Posterior cingulate gyrus (tissue), 11 donors: ENCODE measurements at places on chromosomes 4 and X.

- no peak for DNase-seq
Observed at GRCh38 chr4:169272265-169272886, 1.6 kb upstream of the SH3RF1 start.

DNA sequence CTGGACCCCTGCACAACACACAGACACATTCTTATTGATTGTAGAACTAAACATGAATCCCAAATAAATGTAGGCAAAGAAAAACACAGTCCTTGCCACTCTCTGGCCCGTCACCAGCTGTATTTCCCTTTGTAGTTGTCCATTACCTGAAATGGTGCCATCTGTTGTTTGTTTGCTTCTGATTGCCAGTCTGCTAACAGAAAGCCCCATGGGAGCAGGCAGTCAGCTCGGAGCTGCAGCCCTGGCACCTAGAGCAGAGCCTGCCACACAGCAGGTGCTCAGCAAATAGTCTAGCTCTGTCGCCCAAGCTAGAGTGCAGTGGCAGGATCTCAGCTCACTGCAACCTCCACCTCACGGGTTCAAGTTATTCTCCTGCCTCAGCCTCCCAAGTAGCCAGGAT lies 28.9 kb downstream of the CPLX1 start:
- DNase-seq = no peak

DNA sequence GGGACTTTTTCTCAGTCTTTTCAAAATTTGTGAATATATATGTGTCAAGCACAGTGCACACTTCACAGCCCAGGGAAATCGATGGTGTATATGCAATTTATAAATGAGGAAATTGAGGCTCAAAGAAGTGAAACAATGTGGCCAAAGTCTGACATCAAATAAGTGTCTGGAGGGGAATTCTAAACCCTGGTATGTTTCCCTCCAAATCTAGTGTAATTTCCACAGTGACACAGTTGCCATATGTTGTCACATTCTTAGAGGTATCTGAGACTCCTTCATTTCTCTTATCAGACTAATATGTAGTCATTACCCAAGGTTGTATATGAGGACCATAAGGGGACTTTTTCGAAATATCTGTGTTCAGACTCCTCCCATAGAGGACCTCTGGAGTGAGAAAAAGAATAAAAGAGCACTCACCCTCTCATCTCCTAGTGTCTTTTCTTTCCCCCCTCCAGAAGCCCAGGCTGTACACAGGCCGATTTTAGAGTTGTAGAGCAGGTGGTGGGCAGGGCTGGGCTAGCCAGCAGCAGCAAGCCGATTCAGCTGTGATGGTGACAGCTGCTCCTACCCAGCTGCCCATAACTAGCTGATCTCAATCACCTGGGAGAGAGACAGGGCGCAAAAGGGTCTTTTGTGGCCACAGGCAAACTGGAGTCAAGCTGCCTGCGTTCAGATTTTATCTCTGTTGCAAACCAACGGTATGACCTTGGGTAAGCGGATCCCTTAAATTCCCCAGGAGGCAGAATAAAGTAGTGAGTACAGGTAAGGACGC lies 55.1 kb downstream of the CLCN5 start:
- DNase-seq = no peak

GRCh38 chr4:95107004-95107403 lies 349.2 kb downstream of the BMPR1B start:
- DNase-seq = no peak

GRCh38 chr4:140662082-140662869 lies 93.5 kb upstream of the UCP1 start:
- DNase-seq = no peak

GRCh38 chr4:1471443-1472147 lies 65.4 kb upstream of the NKX1-1 start:
- no peak for DNase-seq

- DNase-seq = no peak
Observed at GRCh38 chr4:2266181-2266580, 4.3 kb upstream of the MXD4 start.

DNA sequence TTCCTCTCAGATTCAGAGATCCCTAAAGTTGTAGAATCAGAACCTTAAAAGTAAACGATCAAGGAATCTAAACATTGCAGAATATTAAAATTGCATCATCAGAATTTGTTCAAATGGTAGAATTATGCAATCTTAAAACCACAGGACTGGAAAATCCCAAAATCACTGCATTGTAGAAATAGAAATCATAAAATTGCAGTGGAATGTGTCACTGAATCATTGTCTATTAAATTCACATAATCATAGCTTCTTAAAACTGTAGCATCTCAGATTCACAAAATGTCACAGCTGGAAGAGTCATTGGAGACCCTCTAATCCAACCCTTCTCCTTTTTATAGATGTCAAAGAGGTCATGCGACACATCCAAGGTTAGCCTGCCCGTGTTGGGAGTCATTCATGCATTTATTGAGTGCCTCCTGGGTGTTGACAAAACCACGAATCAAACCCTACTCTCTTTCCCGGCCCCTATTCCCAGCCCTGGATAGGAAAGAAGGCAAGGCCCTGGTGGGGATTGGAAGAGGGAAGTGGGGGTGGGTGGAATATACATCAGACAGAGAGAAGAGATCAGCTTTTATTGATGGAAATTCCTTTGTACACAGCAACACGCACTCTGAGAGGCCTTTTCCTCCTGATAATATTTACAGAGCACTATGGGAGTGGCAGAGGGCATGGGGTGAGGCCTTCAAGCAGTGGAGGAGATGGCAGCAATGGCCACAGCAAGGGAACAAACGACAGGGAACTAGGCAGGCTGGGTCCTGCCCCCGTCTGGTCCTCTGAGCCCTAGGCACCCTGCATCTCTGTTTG lies 15.4 kb downstream of the IQSEC2 start:
- no peak for DNase-seq

GRCh38 chr4:2935762-2936743 lies 27.2 kb downstream of the NOP14 start:
- DNase-seq = no peak

- DNase-seq = no peak
Observed at GRCh38 chrX:16603822-16604221, 46.1 kb upstream of the S100G start.

DNA sequence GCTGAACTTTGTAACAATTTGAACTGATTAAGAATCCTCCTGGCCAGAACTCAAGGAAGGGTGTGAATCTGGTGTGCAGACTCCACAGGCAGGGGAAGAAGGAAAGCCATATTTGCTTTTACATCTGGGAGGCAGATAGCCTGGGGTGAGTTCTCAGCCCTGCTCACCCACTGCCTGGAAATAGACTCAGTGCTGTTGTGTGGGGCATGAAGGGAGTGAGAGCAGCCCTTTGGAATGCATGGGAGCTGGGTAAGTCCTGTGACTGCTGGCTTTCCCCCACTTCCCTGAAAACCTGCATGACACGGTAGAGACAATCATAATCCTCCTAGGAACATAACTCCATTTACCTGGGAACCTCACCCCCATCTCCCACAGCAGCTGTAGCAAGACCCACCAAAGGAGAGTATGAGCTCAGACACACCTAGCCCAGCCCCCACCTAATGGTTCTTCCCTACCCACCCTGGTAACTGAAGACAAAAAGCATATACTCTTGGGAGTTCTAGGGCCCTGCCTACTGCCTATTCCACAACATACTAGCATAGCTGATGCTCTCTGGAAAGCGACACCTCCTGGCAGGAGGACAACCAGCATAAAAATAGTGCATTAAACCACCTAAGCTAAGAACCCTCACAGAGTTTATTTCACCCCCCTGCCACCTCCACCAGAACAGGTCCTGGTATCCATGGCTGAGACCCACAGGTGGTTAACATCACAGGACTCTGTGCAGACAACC lies 59.3 kb upstream of the UBQLN2 start:
- DNase-seq = no peak

- peak; percentile 89 for DNase-seq
Observed at GRCh38 chrX:48911412-48912182, at the start of gene SLC35A2. Gene SLC35A2, minus strand, starts transcription at chrX:48911646. Its CDS starts 10 bp downstream, at chrX:48911636.

DNA sequence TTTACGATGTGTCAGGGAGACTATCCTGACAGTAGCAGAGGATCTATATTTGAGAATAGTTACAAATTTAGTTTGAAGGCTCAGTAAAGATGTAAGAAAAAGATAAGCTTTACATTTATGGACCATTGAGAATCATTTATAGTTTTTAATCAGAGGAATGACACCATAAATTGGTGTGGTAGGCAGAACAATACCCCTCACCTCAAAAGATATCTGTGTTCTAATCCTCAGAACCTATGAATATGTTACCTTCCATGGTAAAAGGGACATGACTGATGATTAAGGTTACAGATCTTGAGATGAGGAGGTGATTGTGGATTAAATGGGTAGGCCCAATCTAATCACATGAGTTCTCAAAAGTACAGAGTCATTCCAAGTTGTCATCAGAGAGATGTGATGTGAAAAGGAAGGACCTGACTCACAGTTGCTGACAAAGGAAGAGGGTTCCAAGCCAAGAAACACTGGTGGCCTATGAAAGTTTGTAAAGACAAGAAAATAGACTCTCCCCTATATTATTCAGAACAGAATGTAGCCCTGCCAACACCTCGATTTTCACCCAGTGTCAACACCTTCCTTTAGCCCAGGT lies 27.0 kb downstream of the EREG start:
- no peak for DNase-seq

DNA sequence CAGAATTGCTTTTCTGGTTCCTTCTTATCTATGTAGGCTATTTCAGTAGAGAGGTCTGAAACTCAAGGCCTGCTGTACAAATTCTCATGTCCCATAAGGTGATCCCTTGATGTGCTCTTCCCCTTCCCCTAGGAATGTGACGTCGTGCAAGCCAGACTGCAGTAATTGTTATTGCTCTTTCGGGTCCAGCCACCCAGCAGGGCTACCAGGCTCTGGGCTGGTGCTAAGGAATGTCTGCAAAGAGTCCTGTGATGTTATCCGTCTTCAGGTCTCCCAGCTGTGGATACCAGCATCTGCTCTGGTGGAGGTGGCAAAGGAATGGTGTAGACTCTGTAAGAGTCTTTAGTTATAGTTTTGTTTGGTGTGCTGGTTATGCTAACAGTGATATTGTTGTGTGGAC lies 378.7 kb downstream of the C4orf33 start:
- DNase-seq = no peak

GRCh38 chr4:16893141-16893651 lies 5.2 kb downstream of the LDB2 start:
- no peak for DNase-seq

DNA sequence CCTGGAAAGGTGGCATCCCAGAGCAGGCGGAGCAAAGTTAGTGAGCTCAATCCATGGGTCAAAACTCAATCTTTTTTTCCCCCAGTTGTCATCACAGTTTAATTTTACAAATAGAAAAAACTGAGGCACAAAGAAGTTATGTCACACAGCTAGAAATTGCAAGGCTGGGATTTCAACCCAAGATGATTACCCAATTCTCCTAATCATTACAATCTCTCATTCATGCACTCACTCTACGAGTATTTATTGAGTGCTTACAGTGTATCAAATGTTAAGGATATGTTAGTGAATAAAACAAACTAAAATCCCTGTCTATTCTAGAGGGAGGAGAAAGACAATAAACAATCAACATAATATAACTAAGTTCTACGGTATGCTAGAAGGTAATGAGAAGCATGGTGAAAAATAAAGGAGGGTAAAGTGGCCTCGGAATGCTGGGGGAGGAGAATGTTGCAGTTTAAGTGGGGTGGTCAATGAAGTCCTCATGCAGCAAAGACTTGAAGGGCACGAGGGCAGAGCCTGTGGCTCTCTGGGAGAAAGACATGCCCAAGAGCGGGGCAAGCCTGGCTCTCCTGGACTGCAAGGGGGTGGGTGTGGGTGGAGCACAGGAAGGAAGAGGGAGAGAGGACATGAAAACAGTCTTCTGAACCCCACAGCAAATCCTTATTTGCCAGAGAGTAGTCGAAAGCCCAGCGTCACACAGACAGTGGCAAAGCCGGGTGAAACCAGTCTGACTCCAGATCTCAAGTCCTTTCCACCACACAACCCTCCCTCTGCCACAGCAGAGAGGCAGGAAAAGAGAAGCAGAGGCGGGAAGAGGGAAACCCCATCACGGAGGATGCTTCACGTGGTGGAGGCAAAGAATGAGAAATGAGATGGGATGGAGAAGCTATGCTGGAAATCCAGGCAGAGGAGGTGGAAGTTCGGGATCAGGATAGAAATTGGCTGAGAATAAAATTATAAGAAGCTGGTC lies 48.3 kb downstream of the RAB33B start:
- DNase-seq = no peak

DNA sequence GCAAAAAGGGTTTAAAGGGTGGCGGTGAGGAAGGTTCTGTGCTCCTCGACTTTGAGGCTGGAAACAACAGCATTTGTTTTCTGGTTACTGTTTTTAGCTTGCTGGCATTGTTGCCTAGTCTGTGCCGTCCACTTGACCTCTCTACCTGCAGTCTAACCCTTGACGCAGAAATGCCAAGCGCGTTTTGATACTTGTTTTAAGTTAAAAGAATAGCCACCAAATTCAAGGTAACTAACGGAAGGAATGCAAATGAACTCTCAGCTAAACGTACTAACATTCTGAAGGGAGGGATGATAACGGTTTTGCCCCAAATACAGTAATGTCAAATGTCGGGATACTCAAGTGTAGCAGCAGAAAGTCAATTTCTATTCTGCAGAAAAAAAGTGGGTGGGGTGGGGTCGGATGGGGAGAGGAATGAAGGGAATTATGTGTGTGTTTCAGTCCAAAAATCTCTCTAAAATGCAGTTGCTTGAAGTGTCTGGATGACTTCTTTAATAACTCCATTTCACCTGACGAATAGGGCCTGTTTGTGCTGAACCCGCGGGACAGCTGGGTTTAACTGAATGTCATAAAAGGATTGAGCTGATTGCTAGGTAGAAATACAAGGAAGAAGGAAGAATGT lies 3.4 kb upstream of the NKX6-1 start:
- DNase-seq = no peak

DNA sequence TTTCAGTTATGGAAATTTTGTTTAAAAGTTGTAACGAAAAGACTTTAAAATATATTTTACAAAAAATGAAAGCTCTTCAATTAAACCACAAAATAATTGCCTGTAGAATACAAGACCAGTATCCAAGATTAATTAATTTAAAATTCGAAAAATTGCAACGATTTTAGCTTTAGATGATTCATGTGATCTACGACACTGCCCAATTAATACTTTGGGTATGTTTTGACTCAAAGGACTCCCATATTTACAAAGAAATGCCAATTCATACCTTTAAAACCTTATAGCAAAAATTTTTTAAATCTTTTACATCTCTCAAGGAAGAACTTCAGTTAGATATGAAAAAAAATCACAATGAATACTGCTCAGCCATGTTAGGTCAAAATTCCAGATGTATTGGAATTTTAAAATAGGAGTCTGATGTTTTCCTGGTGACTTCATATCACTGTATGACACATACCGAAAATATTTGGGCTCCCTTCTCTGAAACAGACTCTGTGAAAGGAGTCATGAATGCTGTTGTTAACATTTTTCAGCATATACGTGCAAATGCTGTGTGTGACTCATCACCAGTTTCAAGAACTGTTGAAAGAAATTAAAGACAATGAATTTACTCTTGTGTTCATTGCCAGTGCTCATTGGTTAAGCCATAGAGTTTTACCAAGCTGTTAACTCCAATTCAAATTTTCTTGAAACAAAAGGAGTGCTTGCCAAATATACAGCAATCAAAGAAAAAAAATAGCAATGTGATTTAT lies 13.8 kb upstream of the SMS start:
- no peak for DNase-seq

- no peak for DNase-seq
Observed at GRCh38 chrX:106932960-106933537, 12.8 kb downstream of the CLDN2 start.

GRCh38 chrX:141396536-141396935 lies 154.2 kb upstream of the SPANXC start:
- no peak for DNase-seq

- DNase-seq = no peak
Observed at GRCh38 chr4:55458164-55458563, 62.4 kb downstream of the TMEM165 start.

- no peak for DNase-seq
Observed at GRCh38 chr4:148866666-148867065, 424.5 kb upstream of the NR3C2 start.
